Activated T-cell treated with anti-CD3 and anti-CD28 coated beads, Interleukin-2, amount 50 U/mL, for 72 hours (primary cell): ENCODE measurements at places on chromosomes 3 and 15.

GRCh38 chr3:196749125-196749524 is 9.5 kb downstream of the PAK2 start:
- no peak for DNase-seq

DNA sequence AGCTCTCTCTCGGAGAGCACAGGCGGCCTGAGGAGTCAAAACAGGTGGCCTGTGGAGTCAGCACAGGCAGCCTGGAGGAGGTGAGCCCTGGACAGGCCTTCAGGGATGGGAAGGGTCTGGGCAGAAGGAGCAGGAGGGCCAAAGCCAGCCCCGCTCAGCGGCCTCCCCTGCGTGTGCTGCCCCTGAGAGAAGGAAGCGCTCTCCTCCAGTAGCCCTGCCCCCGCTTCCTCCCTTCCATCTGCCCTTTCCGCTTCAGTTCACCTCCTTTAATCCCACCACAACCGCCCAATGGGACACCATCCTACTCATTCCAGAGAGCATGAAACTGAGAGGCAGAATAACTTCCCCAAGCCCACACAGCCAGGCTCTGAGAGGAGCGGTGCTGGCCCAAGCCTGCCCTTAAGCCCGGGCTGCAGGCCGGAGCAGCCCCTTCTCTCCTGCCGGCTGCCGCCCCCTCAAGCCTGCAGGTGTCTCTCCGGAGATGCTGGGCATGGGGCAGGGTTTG is 3.2 kb upstream of the NR2E3 start:
- DNase-seq = no peak

DNA sequence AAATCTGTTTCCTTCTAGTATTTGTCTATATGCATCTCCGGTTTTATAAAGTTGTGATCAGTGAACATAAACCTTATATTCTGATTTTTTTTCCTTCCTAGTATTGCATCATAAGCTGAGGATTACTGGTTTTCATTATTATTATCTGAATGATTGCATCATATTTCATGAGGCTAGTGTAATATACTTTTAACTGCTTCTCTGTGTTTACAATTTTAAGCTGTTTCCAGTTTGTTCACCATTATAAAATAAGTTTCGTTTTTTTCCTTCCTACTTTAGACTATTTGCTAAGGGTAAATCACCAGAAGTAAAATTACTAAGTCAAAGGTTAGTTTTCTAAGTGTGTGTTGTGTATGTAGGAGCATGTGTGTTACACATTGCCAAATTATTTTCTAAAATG is 20.2 kb downstream of the SEMA6D start:
- no peak for DNase-seq

DNA sequence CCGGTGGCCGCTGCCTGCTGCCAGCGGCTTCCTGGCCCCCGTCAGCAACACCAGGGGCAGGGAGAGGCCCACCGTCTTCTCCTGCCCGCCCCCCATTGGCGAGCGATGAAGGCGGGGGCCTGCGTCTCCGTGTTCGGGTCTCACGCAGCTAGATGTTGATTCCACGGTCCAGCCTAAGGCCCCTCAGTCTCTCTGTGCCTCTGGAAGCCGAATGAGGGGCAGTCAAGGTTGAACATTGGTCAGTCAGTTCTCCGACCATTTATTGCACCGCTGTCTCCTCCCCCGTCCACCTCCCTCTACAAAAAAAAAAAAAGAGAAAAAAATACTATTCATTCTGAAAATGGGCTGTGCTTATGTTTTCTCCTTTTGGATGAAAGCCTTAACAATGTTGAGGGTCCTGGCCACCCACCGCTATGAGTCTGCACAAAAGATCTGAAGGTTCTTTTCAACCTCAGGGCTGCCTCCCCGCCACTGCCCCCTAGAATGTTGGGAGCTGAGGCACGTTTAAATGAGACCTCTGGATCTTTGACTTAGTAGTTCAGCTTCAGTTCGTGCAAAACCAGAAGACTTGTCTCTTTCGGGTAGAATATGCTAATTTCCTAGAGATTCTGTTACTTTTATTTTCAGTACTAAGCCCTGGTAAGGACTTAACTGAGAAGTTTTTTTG is 736 bp downstream of the IREB2 start:
- DNase-seq = peak; percentile 32

DNA sequence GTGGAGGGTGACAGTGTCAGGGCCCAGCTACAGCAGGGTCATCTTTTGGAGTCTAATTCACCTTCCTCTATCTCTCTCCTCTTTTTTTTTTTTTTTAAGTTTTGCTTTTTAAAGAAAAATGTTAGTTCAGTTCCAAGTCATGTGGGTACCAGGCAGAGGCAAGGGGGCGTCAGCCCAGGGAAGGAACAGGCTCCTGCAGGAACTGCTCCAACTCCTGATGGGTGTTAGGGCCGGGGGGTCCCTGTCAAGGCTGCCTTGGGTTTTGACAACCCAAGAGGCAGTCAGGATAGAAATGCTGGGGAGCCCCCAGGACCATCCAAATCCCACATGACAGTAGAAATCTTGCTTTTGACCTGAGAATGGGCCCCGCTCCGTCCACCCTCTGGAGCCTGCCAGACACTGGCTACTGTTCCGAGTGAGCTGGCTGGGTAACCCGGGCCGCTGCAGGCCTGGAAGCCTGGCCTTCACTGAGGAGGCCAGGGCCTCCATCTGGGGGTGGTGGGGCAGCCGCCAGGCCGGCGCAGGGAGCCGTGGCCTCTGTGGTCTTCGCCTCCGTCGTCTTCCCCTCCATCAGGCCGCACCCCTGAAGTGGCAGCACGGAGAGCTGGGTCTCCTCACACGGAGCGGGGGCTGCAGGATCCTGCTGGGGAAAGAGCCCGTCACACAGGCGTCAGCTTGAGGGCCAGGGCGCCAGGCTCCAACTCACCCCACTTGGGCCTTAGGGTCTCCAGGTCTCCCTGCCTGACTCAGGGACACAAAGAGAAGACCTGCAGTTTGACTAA is 24.2 kb downstream of the RNU5B-1 start:
- DNase-seq = no peak

DNA sequence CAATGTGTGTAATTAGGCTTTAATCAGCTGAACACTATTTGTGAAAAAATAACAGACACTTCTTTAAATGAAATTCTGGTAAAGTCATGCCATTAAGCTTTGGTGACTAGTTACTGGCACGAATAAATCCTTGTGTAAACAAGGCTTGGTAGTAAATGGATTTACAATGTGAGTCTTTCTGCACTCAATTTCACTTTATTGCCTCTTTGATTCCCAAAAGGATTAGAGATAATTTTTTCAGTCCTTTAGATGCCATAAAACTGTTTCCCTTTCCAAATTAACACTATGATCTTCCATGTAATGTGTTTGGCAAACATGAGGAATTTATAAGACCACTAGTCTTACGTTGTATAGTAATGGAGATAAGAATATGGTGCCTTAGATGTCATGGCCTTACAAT is 339.5 kb upstream of the DNAJC19 start:
- DNase-seq = no peak

DNA sequence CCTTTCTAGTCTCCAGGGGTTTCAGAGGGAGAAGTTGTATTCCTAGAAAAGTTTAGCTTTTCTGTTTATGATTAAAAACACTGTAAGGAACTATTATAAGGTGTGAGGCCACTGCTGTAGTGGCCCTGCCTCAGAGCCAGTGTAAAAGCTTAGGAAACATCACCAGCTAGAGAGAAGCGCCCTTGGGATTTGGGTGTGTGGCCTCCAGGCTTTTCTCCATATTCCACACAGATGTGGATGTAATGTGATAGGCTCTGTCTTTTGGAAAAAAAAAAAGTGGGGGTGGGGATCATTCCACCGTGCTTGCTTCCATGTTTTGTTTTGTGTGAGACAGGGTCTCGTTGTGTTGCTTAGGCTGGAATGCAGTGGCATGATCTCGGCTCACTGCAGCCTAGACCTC is 13.9 kb downstream of the SEC61A1 start:
- DNase-seq = no peak

DNA sequence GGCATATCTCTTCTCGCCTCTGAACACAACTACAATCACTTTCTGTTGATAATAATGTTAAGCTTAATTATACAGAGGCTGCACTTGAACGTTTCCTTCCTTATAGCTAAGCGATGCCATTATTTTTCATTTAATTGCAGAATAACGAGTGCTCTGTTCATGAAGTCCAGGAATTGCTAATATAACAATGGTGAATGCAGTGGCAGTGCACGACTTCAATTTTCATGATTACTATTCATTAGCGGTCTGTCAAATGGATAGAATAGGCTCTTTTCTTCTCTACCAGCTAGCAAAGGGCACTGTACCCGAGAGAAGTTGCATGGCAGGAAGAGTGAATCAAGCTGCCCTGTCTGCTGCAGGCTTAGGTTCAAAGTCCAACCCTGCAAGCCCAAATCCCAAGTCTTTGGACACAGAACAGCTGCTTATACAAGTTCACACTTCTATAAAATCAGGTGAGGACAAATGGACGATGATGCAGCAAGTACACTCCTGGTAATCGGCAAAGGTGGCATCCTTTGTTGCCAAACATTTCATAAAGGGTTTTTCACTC is 75.6 kb downstream of the PDZRN3 start:
- DNase-seq = no peak

DNA sequence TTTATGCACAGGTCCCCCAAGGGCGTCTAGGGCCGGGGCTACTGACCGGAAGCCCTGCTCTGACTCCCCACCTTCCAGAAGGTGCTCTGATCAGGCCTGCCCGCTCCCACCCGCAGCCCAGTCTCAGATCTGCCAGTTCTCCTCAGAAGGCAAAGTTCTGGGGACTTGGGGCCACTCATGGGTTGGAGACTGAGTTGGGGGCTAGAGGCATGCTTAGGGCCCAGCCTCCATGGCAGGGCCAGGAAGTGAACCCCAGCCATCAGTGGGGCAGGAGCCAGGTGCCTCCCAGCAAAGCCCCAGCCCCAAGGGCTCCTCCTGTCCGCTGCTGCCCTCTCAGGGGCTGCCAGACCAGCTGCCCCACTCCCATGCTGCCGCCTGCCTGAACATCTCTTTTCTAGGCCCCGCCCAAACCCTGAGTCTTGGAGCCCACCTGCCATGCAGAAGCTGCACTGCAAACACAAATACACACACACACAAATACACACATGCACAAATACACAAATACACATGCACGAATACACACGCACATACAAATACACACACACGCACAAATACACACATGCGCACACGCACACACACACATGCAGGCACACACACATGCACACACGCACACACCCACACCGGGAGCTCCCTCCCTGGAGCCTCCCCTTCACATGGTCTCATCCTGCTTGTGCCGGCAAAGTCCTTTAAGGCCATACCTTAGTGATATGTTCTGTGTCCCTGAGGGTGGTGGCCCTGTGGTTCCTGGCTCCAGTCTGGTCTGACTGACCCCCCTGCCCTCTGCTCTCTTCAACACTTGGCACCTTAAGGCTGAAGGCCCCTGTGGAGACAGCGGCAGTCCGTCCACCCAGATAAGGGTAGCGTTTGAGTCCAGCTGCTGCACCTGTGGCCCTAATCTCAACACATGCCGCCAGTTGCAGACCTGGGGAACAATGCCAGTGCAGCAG is 59.2 kb upstream of the KLF13 start:
- no peak for DNase-seq

DNA sequence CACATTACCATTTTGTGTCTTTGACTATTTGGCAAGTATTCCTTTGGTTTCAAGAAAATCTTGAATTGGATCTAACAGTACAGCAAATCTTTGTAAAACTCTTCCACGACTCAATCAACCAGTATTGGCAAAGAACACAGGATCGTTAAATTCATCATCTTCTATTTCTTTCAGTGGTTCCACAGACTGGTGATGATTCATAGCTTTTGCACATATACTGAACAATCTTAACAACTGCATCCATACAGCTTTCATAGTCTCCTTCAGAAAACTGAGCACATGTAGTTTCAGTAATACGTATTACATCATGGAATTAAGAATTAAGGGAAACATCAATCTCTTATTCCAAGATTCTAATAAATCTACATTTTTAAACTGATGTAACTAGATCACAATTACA is 91.6 kb upstream of the LIPC start:
- DNase-seq = no peak

- DNase-seq = no peak
Measured at GRCh38 chr3:37492977-37493471, 318.6 kb upstream of the LRRFIP2 start.

- DNase-seq = no peak
Measured at GRCh38 chr3:47012342-47013230, 33.1 kb downstream of the NBEAL2 start.

GRCh38 chr15:77573802-77574201 is 58.9 kb downstream of the LINGO1 start:
- DNase-seq = no peak

DNA sequence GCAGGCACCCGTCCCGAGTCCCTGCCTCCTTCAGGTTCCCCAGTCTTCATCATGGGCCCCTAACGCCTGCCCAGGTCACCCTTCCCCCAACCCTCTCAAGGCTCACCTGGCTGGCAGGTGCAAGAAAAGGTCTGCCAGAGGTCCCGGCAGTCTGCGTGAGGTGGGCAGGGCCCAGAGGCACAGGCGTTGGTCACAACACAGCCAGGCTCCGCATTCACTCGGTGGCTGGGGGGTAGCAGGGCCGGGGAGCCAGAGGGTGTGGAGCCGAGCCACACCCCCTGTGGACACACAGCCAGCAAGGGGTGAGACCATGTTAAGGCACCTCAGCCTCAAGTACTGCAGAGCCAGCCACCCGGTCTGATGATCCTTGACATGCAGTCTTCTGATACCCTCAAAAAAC is 10.9 kb downstream of the CELSR3 start:
- DNase-seq = no peak

- no peak for DNase-seq
Measured at GRCh38 chr3:37675833-37676596, 185.7 kb upstream of the CTDSPL start.

DNA sequence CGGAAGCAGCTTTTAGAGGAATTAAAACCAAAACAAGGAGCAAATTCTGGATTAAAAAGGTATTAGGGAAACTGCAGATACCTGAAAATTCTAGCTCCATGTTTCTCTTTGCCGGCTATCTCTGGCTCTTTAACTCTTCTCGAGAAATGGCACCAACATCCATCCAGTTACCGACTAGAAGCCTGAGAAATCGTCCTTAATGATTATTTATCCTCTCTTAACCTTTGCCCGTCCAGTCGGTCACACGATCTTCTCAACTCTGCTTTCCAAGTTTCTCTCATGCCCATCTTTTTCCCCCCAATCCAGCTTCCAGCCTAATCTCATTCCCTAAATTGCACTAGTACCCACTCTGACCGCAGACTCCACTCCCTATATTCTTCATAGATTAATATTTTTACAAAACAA is 596 bp upstream of the SGO1 start:
- DNase-seq = no peak

- DNase-seq = no peak
Measured at GRCh38 chr15:68733666-68734065, 87.0 kb downstream of the ANP32A start.

DNA sequence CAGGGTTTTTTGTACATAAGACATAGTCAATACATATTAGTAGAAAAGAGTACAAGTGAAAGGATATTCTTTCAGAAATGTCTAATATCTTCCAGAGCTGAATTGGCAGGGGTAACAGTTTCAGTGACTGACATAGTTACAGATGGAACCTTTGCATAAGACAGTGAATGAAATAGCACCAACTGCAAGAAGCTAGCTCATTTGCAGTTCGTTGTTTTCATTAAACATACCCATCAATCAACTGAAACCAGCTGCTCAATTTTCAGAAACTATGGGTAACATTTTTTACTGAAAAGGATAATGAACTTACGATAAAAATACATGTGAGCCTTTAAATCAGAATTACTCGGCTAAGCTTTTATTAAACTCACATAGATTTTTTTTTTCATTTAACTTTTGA is 93.9 kb upstream of the EPHA3 start:
- DNase-seq = no peak

- DNase-seq = no peak
Measured at GRCh38 chr3:148790370-148790769, 37.2 kb upstream of the CPB1 start.
